ENCODE measurements at places on chromosomes 12 and 14.
A peak's percentile ranks its signal among the peaks of the same experiment; 100 is the strongest.

- DNase-seq, result no peak
These were observed 2.2 kb downstream of the CALM1 start for GRCh38 chr14:90398841-90399540.

GRCh38 chr12:115956659-115957058 is 320.8 kb downstream of the MED13L start:
- DNase-seq, result no peak

DNA sequence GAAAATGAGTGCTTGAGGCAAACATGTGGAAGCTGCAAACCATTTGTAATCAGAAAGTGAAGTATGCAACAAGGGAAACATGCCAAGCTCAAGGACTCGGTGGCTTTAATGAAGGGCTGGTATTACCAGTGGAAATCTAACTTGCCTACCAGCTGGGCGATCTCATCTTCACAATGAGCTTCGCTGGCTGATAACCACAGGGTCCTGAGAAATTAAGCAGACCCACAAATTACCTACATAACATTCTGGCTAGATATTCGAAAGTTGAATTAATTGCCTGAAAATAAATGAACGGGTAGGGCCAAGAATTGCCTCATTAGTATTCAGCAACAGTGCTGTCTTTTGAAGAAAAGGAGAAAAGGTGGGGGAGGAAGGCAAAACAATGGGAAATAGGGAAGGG is 439.4 kb downstream of the PDZRN4 start:
- no peak for DNase-seq

DNA sequence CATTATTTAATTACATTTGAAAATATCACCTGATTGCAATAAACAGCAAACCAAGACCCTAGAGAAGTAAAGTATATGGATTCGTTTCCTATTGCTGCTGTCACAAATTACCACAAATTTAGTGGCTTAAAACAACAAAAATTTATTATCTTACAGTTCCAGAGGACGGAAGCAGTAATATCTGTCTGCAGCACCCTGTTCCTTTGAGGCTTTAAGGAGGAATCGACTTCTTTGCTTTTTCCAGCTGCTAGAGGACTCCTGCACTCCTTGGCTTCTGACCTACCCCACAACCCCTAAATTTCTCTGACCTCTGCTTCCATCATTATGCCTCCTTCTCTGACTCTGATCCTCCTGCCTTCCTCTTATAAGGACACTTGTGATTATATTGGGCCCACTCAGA is 23.8 kb upstream of the PPM1A start:
- DNase-seq, result no peak

GRCh38 chr12:117031843-117032592 is 67.2 kb downstream of the TESC start:
- DNase-seq, result no peak

GRCh38 chr14:28412077-28412476 is 354.5 kb upstream of the FOXG1 start:
- no peak for DNase-seq

DNA sequence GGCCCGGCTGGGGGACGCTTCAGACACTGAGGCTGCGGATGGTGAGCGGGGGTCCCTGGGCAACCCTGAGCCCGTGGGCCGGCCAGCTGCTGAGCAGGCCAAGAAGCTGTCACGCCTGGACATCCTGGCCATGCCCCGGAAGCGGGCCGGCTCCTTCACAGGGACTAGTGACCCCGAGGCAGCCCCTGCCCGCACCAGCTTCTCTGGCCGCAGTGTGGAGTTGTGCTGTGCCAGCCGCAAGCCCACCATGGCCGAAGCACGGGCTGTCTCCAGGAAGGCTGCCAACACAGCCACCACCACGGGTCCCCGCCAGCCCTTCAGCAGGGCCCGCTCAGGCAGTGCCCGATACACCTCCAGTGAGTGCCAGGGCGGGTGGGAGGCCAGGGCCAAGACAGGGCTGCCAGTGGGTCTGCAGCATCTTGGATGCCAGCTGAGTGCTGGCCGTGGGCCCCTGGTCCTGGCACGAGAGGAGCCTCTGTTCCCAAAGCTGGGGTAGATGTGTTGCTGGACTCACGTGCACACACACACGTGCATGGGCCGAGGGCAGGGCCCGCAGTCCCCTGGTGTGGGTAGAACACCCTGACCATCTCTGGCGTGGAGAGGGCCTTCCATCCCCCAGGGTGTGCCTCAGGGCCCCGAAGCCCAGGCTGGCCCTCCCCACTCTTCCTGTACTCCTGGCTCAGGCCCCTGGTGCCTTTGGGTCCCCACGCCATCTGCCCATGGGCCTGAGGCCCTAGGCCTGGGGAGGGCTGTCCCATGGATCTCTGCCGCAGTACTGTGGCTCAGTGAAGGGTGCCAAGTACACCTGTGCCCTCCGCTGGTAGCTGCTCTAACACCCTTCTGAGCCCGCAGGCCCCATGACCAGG is 22.8 kb downstream of the CEP170B start:
- no peak for DNase-seq

- DNase-seq, result peak; percentile 62
These were observed 127.2 kb upstream of the MYF6 start for GRCh38 chr12:80580254-80580653.

GRCh38 chr12:32312049-32312670 is 87.2 kb upstream of the FGD4 start:
- peak; percentile 43 for DNase-seq

- DNase-seq, result no peak
These were observed 1241.4 kb upstream of the TMEM132C start for GRCh38 chr12:127025545-127025944.

GRCh38 chr12:50241178-50241577 is 42.1 kb downstream of the LIMA1 start:
- DNase-seq, result no peak

DNA sequence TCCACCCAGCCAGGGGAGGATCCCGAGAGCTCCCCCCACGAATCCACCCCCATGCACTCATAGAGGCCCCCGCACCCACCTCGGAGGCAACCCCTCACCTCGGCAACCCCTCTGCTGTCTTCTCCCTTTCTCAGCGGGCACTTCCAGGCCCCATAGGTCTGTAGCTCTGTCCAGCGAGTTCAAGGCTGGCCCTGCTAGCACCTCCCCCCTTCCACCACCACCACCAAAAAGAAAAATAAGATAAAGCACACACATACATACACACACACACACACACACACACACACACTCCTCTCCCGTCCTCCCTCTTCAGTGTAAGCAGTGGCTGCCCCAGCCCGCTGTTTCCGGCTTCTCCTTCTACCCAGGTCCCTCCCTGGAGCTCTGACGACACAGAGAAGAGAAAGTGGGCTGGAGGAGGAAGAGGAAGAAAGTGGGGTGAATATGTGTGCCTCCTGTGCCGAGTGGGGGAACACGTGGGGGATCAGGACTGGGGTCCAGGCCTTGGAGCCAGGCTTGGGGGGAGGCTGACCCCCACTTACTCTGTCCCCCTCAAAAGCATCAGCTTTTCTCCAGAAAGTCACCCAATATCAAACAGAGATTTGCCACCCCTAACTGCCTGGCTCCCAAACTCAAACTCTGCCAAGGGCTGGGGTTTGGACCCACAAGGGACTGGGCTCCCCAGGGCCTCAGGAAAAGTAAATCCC is at the start of gene STAT6:
Gene STAT6, minus strand, starts transcription at position 332 of the 704 bp plus-strand sequence. CDS start 3,084 bp downstream, outside the sequence.
- no peak for DNase-seq

DNA sequence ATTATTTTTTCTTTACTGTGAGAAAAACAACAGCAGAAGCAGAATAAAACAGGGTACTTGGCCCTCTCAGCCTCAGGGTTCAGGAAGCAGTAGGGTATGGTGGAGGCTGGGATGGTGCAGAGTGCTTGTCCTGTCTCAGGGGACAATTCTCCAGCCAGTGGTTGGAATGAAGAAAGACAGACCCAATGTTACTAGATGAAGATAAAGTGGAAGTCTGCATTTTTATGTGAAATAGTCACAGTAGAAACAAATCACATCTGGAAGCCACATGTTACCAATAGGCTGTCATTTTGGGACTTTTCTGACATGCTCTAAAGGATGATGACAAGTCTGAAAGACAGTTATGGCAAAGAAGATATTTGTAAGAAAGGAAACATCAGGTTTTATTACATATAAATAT is 32.3 kb downstream of the PROX2 start:
- DNase-seq, result no peak

GRCh38 chr14:22542360-22542759 is 46.7 kb downstream of the DAD1 start:
- no peak for DNase-seq

DNA sequence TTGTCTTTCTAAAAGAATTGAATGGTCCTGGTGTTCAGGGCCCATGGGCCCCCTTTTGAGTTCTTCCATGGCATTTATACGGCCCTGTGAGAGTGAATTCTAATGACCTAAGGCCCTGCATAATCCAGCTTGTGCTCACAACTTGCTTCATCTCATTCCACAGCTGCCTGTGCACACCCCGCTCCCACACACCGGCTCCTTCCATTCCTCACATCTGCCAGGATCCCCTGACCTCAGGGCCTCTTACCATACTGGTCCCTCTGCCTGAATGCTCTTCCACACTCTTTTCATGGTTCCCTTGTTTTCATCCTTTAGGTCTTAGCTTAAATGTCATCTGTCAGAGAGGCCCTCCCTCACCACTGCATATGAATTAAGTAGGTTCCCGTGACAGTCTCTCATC is 49.5 kb upstream of the EGLN3 start:
- no peak for DNase-seq

- no peak for DNase-seq
These were observed 68.7 kb downstream of the SLC35F4 start for GRCh38 chr14:57797160-57797559.

- peak; percentile 97 for DNase-seq
These were observed at the start of gene ATXN3 for GRCh38 chr14:92106143-92106926. Gene ATXN3 (minus strand): TSS chr14:92106582. CDS start chr14:92106552, 30 bp downstream.

- peak; percentile 65 for DNase-seq
These were observed 69.2 kb downstream of the RASSF3 start for GRCh38 chr12:64679487-64680001.

DNA sequence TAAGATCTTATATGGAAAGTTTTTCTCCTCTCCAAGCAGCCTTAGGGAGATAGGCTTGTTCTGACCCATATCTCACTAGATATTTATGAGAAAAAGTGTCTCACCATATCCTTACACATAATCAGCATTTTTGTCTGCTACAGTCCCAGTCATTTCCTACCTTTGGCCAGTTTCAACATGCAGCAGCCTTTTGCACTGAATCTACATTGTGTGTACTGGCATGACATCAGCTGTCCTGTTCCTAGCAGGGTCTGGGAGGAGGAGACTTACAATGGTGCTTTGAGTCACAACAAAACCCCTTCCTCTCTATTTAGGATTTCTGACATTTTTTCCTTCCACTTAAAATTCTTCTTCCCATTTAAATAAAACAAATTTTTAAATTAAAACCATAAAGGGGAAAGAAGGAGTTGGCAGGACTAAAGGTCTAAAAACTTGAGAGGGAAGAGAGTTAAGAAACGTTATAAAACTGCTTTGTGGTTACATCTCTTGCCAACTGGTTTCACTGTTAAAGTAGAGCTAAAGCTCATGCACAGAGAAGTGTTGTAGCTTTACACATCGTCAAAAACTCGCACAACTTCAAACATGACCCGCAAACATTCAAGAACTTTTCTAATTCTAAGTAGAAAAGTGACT is 53.3 kb upstream of the CERS5 start:
- no peak for DNase-seq

DNA sequence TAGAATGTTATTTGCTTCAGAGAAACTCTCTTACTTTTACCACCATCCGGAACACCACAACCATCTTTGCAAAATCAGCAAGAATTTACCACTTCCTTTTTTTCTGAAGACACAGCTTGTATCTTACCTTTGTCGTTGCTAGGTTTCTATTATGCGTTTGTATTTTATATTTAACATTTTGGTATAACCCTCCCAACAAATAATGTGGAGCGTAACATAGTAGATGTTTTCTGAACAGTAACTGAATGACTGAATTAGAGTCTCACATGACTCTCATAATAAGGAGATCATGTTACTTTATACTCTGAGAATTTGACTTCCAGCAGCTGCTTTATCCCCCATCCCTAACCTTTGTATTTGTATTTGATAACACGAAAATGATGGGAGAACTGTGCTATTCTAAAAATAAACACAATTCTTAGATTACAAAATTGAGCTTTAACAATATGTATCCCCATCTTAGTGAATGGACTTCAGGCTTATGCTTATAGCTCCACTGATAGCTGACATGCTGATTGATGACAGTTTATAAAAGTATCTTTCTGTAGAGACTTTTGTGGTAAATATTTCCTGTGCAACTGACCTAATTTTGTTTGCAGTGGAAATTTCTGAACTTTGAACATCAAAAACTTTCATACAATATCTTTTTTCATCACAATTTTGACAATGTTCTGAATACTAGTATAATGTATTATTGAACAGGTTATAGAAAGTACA is 7.9 kb upstream of the KLRB1 start:
- DNase-seq, result no peak

GRCh38 chr12:107525063-107525718 is 160.4 kb upstream of the PWP1 start:
- no peak for DNase-seq

GRCh38 chr14:26935733-26936132 is 337.9 kb upstream of the NOVA1 start:
- no peak for DNase-seq

GRCh38 chr14:69036757-69037506 is 57.8 kb upstream of the ACTN1 start:
- no peak for DNase-seq

DNA sequence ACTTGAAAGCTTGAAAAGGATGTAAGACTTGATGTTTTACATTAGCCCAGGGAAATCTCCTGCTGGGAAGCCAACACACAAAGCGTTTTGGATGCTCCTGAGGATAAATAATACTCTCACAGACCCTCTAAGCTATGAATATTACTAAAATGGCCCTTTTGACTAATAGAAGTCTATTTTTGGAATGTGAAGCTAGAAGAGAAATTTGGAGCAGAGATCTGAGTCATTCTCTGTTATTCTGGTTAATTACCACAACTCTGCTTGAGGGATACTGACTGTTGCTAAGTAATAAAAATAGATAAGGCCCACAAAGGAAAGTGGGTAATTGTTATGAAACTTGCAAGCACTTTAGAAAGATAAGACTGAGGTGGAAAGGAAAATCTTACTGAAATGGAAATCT is 346.2 kb upstream of the STXBP6 start:
- no peak for DNase-seq

- no peak for DNase-seq
These were observed 85.4 kb downstream of the PIWIL1 start for GRCh38 chr12:130423136-130423535.

GRCh38 chr12:115980339-115980738 is 297.2 kb downstream of the MED13L start:
- no peak for DNase-seq

- DNase-seq, result no peak
These were observed 855.6 kb upstream of the TMEM132C start for GRCh38 chr12:127411166-127411915.

- DNase-seq, result no peak
These were observed 93.4 kb downstream of the C12orf75 start for GRCh38 chr12:105423921-105424320.

DNA sequence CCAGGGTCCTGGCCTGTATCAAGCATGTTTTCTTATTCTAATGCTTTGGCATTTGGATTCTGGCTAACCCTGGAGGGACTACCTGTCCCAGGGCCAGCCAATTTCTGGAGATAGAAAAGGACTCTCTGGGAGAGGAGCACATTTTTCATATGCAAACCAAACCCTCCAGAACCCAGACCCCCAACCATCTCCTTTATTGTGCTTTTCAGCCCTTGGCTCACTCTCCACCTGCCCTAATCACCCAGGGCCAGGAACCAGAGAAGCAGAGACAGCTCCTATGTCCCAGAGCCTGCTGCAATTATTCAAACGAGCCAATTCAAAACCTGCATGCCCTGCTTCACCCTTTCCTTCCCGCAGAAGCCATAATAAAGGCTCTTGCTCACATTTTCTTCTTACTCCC is 23.8 kb downstream of the HSPB8 start:
- no peak for DNase-seq
